ENCODE measurements at places on chromosomes 2 and 18.

DNA sequence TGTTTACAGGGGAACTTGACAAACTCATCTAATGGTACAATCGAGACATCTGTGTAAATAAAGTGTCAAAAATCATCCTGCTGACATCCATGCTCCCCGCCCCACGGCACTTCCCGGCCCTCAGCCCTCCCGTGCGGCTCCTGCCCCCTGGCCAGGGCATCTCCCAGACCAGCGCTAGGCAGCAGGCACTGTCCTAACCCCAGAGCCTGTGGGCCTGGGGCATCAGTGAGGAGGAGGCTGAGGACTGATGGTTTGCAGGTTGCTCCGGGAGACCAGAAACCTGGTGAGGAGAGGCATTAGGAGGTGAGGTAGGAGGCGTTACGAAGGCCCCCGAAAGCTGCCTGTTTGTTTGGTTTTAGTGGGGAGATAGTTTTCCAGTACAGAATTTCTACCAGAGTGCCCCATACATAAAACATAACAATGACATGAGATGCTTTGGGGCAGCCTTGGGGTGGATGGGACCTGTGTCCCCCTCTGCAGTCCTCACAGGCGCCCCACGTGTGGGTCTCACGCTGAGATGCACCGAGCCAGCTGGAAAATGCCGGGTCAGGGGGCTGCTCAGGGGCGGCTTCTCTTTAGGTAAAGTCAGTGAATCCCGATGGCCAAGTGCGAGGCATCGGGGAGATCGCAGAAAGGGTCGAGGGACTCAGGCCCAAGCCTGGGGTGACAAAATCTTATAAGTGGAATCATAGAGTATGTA is 114.2 kb downstream of the RTP5 start:
- no peak for ATAC-seq

DNA sequence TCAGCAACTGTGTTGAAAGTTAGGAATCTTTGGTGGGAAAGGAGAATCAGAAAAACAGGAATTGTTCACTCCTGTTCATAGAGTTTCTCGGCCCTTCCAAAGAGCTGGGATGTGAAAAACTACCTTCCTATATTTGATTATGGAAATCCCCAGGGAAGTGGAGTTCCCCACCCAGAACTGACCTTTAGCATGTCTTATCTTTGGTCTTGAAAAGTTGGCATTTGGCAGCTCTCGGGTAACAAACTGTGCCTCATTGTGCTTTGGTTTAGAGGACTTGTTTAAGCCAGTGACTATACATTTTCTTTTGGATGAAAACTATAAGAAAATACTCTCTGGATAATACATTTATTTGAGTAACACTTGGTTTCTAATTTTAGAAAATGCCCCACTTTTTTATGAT is 51.3 kb upstream of the CERS6 start:
- no peak for ATAC-seq

DNA sequence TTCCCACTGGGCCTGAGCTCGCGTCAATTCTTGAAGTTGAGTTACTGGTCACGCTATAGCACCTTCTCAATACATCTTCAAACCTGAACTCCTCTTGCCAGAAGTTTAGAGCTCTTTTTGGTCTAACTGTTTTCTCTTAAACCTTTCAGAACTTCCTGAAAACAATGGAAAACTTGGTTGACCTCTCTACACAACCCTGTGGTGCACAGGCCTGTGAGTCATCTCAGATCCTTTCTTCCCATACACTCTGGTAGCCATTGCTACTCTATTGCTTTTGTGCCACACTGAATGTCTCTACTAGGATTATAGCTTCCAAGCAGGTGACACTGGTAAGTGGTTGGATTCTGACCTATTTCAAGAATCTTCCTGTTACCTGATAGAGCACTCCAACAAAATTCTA is 321.5 kb upstream of the FSIP2 start:
- no peak for ATAC-seq

- no peak for ATAC-seq
Observed at GRCh38 chr2:184339966-184340365, 258.4 kb upstream of the ZNF804A start.

DNA sequence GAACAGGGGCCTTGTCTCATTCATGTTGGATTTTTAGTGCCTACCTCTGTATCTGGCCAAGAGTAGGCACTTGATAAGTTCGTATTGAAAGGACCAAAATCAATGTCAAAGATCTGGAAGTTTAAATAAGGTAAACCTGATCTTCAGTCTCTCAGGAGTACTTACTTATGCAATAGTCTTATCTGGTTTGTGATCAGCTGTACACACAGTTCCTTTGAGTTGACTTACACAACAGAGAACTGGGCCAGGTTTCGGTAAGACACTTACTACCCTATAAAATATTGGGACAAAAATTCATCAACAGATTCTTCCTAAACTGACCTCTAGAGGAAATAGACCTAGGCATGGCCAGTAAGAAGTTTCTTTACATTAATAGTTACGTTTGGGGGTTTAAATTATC is 113.6 kb upstream of the NXPH2 start:
- ATAC-seq, result no peak

GRCh38 chr2:79219383-79219988 is 59.9 kb upstream of the REG3A start:
- no peak for ATAC-seq

Data from motor neuron (in vitro differentiated cells).